ENCODE measurements at places on chromosomes 16 and 17.

- DNase-seq, result no peak
Measured at GRCh38 chr17:11608396-11608795, 10.1 kb downstream of the DNAH9 start.

DNA sequence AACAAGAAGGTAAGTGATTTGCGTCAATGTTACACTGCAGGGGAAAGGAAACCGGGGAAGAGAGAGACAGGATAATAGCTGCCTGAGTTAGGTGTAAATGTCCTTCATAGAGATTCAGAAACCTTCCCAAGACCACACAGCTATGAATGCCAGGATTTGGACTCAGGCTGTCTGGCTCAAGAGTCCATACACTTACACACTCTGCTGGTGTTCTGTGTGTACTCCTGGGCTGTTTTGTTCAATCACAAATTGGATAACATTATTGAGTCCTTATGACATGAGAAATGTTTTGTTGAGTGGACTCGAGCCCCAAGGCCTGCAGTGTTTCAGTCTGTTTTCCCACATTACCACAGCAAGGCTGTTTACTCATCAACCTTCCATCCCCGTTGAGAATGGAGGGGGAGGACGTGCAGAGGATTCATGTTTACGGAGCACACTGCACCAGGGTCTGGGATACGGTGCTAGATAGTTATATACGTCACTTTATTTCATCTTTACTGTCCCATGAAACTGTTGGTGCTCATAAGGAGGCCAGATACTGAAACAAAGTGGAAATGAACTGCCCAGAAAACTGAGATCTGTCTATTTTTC, 450.8 kb downstream of the HAPSTR1 start:
- DNase-seq, result no peak

GRCh38 chr17:78601577-78602190, 24.5 kb upstream of the DNAH17 start:
- no peak for DNase-seq

DNA sequence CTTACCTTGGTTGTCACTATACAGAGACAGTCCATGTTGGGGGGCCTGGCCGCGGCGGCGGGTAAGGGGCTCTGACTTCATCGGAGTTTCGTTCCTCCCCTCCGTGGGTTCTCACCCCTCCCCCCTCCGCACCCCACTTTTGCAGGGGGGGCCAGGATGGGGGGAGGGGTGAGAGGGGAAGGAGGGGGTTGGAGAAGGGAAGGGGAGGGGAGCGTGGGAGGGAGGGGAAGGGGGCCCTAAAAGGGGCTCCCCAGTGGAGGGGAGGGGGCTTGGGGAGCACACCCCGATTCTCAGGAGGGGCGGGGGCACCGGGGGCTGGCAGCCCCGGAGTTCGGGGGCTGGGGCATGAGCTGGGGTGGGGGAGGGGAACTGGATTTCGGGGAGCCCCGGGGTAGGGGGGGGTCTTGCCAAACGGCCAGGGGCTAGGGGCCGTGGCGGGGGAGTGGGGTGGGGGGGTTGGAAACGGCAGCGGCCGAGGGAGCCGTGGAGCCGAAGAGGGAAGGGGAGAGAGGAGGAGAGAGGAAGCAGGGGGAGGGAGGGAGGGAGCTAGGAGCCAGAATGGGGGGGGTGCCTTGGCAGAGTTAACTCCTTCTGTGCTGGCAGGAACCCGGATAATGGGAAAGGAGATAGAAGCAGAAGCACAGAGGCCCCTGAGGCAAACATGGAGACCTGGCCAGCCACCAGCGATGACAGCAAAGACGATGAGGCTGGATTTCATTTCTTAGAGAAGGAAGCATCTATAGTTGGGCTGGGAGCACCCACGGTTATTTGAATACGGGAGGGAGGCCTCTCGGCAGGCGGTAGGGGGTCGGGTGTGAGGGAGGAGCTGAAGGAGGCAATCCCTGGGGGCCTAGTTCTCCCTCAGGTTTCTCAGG, 2.3 kb downstream of the DLG4 start:
- no peak for DNase-seq

GRCh38 chr17:65438708-65439294, 122.6 kb downstream of the AXIN2 start:
- DNase-seq, result no peak

GRCh38 chr16:1101573-1102332, 5.7 kb upstream of the C1QTNF8 start:
- no peak for DNase-seq

DNA sequence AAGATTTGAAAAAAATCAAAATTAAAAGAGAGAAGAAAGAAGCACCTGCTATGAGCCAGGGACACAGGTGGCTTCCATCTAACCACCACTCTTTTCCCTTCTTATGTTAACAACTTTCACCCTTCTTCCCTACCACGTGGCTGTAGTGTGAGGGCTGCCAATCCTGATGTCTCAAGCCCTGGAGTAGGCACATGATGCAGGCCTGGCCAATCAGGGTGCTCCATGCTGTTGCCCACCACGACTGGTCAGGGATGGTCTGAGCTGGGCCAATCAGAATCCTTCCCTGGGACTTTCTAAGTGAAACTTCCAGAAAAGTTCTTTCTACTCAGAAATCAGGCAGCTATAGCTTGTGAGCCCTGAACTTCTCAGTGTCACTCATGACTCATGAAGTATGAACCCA, 140.7 kb downstream of the SDK2 start:
- no peak for DNase-seq

GRCh38 chr17:81869221-81870130, 1.7 kb downstream of the ARHGDIA start:
- no peak for DNase-seq

DNA sequence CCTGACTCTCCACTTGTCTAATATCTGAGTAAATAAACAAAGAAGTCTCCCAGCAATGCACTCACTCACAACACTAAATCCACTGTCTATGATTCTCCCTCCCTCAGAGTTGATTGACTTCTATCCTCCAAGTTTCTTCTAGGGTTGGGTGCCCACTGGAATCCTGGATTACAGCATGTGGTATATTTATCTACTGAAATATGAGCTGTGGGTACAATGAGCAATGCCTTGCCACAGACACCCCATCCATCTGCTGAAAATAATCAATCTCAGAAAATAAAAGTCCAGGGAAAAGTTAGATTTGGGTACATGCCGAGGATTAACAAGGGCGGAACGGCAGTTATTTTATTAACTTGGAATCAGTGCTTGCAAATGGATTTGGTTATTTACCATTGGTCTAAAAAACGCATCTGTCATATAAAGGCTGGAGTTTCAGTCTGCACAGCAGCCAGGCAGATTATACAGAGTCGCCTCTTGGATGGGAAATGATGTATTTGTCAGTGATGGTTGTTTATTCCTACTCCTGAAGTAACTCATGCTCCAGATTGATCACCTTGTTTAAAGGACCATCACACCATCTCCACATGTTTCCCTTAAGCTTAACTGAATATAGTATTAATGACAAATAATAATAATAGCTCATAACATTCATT, 193.9 kb upstream of the SOX9 start:
- DNase-seq, result no peak

DNA sequence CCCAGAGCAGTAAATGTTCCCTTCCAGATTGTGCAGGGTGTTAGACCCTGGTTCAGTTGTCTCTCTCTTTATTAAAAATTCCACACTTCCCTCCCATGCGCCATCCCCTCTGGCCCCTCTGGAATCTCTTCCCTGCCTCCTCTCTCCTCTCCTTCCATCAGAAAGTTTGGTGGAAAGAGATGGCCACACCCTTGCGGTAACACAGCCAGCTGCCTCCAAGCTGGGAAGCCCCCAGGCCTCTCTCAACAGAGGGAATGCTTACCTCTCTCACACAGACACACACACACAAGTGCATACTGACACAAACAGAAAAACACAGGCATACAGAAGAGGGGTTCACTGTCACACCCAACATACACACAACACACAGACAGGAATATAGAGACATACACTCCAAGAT, 220.5 kb downstream of the C16orf78 start:
- DNase-seq, result no peak

DNA sequence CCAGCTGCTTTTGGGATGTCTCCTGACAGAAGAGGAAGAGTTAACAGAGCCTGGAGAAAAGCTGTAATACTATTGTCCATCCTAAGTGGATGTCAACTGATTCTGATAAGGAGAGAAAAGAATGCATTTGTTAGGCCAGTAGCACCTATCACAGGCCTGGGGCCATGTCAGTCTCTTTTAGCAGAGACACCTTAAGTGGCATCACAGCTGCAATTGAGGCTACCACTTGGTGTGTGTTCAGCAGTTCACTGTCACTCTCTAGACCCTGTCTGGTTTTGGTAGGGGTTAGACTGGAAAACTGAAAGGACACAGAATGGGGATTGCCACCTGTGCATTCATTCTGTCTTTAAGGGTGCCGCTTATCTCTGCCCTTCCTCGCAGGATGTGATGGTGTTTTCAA, 42.0 kb downstream of the PSMD12 start:
- no peak for DNase-seq

DNA sequence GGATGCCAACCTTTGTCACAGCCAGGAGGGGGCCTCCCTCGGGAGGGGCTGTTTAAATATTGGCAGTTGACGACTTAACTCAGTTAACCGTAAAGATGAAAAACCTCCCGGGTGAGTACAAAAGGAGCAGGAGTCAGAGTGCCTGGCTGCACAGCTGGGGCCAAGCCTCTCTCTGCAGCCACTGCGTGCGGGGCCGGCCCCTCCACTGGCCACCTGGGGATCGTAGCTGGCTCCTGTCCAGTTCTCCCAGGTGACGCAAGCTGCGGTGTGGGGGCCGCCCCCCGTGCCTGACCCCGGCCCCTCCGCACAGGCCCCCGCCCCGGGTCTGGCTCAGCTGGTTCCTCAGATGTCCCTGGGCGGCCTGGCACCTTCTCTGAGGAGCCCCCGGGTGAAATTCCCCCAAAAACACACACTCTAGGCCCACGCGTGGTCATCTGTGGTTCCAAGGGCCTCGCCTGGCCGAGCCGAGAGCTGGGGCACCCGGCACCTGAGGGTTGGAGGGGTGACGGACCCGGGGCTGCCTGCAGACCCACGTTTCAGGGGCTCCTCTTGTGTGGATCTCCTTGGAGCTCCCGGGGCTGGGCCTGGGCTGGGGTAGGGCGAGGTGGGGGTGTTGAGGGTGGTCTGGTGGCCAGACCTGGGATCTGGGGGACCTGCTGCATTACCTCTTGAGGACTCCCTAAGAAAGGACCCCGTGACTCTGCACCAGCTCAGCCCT, 7.4 kb upstream of the CACNA1H start:
- DNase-seq, result no peak

DNA sequence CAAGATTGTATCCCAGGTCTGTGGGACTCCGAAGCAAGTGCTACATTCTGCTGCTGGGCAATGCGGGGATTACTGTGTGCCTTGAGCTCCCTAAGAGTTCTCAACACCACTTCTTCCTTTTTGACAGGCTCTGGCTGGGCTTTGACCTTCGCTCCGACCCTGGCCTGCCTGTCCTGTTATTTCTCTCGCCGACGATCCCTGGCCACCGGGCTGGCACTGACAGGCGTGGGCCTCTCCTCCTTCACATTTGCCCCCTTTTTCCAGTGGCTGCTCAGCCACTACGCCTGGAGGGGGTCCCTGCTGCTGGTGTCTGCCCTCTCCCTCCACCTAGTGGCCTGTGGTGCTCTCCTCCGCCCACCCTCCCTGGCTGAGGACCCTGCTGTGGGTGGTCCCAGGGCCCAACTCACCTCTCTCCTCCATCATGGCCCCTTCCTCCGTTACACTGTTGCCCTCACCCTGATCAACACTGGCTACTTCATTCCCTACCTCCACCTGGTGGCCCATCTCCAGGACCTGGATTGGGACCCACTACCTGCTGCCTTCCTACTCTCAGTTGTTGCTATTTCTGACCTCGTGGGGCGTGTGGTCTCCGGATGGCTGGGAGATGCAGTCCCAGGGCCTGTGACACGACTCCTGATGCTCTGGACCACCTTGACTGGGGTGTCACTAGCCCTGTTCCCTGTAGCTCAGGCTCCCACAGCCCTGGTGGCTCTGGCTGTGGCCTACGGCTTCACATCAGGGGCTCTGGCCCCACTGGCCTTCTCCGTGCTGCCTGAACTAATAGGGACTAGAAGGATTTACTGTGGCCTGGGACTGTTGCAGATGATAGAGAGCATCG, 2.4 kb downstream of the SLC16A13 start:
- DNase-seq, result no peak

- no peak for DNase-seq
Measured at GRCh38 chr16:2238150-2238837, 2.0 kb downstream of the DNASE1L2 start.

DNA sequence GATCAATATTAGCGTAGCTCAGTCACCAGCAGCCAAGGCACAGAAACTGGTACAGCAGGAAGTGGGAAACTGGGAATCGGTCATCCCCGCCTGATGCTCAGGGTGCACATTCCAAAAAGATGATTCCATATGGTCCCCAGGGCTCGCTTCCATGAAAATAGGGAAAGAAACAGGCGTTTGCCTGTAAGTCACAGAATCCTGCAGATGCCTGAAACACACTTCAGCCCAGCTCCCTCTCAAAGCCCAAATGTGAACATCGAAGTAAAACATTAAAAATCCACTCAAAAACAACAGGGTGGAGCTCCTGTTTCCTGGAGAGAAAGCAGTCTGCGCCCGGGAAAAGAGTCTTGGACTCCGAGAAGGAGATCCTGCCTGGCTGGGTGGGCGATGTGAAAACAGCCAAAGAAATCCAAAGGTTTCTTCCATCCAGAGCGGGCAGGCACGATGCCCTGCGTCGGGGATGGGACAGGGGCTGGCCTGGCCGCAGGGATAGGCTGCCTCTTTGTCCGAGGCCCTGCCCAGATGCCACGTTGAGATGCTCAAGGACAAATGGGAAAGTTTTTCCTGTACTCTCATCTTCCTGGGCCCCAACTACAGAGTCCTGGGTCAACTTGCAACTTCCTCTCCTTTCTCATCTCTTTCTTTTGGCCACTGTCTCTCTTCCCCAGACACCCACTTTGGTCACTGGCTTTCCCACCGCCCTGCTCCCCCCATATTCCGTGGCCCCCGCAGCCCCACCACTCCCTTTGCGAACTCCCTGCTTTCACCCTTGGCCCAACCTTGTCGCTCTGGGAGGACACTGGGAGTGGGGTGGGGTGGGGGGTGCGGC, 743 bp downstream of the WIPI1 start:
- no peak for DNase-seq

DNA sequence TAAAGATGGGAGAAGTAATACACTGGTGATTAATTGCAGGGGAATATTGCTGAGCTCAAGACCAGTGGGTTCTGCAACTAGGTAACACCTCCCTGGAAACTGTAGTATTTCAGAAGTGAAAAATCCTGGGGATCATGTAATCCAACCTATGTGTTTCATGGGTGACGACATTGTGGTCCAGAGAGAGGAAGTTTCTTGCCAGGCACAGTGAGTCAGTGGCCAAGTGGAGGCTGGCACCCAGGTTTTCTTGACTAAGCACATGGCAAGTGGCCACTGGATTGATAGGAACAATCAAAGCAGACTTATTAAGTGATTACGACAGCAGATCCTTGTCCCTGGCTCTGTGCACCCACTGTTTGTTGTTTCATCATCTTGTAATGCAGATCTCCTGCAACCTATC, 14.6 kb upstream of the CIITA start:
- no peak for DNase-seq
